ENCODE measurements at places on chromosomes 2 and 18. TPM values are rescaled to one million over a fixed set of nuclear protein-coding genes. Genes with fewer than 3 reads are reported as not detected.
A peak's percentile ranks its signal among the peaks of the same experiment; 100 is the strongest.

DNA sequence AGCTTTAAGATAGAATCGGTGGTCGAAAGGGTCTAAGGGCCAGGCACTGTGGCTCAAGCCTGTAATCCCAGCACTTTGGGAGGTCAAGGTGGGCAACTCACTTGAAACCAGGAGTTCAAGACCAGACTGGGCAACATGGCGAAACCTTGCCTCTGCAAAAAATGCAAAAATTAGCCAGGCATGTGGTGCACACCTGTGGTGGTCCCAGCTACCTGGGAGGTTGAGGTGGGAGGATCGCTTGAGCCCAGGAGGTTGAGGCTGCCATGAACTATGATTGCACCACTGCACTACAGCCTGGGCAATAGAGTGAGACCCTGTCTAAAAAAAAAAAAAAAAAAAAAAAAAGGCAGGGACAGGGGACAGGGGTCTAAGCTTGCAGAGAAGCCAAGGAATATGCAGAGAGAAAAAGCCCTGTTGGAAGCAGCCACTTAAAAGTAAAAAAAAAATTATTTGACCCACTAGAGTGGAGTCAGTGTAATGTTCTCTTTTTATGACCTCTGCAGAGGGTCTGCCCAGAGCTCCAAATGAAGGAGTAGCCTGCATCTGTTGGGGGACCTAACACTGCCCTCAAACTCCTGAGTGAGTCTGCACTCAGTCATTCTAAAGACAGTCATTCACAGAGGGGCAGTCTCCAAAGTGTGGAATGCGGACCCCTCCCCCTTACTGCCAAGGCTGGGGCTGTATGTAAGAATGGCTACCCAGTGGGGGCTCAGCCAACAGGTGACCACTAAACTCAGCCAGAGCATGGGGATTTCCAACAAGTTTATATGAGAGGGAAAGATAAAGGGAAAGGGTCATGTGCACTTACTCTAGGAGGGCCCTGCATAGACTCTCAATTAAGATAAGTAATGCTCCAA lies 118.5 kb upstream of the CDCA7 start:
- DNase-seq = no peak

- peak; percentile 61 for DNase-seq
These were observed 263.2 kb downstream of the CYP26B1 start for GRCh38 chr2:71884303-71885042.

- DNase-seq = peak; percentile 32
These were observed 198.1 kb upstream of the SLC39A10 start for GRCh38 chr2:195458936-195459335.

DNA sequence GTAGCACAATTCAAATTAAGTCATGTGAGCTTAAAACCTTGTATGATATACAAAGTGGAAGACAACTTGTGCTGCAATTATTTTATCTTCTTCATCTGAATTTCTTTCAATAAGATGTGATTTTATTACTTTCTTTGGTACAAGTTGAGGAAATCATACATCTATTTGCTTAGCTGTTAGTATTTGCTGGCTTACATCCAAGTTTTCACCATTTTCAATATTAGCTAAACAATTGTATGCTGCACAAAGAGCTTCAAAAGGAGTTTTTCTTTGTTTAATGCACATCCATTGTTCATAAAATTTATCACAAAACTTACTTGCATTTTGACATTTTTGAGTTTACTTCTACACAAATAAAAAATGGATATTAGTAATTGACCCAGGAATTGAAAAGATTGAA lies 40.9 kb downstream of the SCN9A start:
- DNase-seq = no peak

DNA sequence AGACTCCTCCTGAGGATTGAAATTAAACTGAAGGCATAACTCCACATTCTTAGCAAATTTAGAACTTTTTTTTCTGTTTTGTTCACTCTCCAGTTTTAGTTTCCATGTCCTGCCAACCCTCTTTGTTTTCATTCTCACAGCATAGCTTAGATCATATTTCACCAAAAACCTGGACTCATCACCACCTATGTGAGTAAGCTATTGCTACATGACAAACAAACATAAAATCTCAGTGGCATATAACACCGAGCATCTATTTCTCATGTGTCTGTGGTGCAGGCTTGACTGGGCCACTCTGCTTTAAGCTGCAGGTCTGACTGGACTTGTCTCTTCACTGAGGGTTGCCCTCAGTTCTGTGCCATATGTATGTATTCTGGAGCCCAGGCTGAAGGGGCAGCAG lies 385.2 kb downstream of the ARHGAP15 start:
- peak; percentile 78 for DNase-seq

The GKN2 gene
- not detected for total RNA-seq
